ENCODE measurements at places on chromosomes 6 and 20.

DNA sequence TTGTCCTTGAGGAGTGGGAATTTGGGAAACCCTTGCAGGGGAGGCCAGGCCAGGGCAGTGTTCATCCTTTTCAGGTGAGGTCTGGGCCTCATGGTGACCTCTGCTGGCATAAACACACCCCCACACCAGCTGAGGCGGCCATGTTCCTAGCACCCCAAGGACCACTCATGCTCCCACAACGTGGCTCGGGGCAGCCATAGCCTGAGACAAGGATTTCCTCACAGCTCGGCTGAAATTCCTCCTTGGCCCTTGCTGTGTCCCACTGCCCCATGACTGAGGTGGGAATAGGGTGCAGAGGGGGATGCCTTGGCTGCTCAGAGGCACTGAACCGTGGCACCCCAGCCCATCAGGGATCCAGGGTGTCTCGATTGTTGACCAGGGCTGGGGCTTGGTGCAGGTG is 27.3 kb upstream of the SPDEF start:
- no peaks in the 10 kb centered on the region for H3K36me3 ChIP-seq
- no peak overlapping the region for H3K27ac ChIP-seq
- no peak overlapping the region for H3K4me3 ChIP-seq

DNA sequence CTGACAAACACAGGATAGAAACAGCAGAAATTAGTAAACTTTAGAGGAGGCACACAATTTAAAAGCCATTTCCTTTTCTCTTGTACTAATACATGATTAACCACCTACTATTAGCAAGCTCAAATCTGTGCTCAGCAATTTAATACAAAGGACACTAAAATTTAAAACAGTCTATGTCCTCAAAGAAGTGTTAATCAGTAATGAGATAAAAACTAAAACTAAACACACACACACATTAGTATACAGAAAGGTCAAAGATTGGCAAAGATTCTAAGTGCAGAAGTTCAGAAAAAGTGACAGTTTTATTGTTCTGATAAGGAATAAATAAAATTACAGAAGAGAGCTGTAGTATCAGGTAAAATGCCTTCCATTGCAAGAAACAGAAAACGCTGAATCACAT is 73.9 kb upstream of the RUNX2 start:
- H3K4me3 ChIP-seq: no peak overlapping the region
- H3K4me1 ChIP-seq: peaks cover 27% of the 10 kb centered on the region
- DNase-seq: no peak

GRCh38 chr6:28808383-28808782 is 115.4 kb downstream of the TRIM27 start:
- peak overlapping the region; percentile 35 for H3K4me3 ChIP-seq
- H3K27me3 ChIP-seq: peaks cover 74% of the 10 kb centered on the region
- peaks cover 9% of the 10 kb centered on the region for H3K4me1 ChIP-seq
- peaks cover 15% of the 10 kb centered on the region for H3K36me3 ChIP-seq
- no peak for DNase-seq
- H3K27ac ChIP-seq: no peak overlapping the region

GRCh38 chr20:53352727-53353440 is 240.8 kb downstream of the ZNF217 start:
- peaks cover under 1% of the 10 kb centered on the region for H3K27me3 ChIP-seq
- no peaks in the 10 kb centered on the region for H3K36me3 ChIP-seq
- no peak overlapping the region for H3K4me3 ChIP-seq
- H3K4me1 ChIP-seq: peaks cover 4% of the 10 kb centered on the region
- H3K27ac ChIP-seq: no peak overlapping the region
- no peak for DNase-seq

- no peak overlapping the region for H3K4me3 ChIP-seq
- no peaks in the 10 kb centered on the region for H3K4me1 ChIP-seq
- H3K27ac ChIP-seq: no peak overlapping the region
- H3K27me3 ChIP-seq: no peaks in the 10 kb centered on the region
- no peak for DNase-seq
- H3K36me3 ChIP-seq: no peaks in the 10 kb centered on the region
Measured at GRCh38 chr6:168670401-168670985, 229.5 kb downstream of the SMOC2 start.

DNA sequence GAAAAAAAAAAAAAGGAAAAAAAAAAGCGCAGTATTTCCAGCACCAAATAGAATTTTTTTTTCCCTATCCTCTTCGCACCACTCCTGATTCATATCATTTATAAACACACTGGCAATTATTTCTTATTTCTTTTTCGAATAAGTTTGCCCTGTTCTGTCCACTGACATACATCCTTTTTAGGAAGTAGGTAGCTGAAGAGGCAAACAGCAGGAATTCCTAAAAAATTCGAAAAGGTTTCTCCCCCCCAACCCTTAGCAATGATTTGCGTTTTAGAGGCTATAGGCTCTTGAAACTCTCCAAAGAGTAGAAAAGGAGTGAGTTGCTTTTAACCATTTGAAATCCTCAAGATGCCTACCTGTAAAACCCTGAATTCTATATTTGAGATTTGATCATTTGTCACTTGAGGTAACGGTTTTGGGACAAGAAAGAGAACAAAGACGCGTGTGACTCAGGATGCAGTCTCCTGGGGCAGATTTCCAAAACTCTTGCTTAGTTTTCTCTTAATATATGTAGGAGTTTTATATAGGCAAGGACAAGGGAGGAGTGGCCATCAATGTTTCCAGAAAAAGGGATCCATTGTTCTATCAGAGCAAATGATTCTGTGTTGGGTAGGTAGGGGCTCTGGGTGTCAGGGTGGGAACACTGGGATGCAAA is 531 bp upstream of the CCN2 start:
- no peak overlapping the region for H3K27ac ChIP-seq
- DNase-seq: no peak
- H3K36me3 ChIP-seq: no peaks in the 10 kb centered on the region

GRCh38 chr20:63411151-63411897 is 50.2 kb upstream of the CHRNA4 start:
- peaks cover 2% of the 10 kb centered on the region for H3K27me3 ChIP-seq
- no peak for DNase-seq
- no peak overlapping the region for H3K4me3 ChIP-seq
- H3K36me3 ChIP-seq: no peaks in the 10 kb centered on the region
- no peak overlapping the region for H3K27ac ChIP-seq
- peaks cover 3% of the 10 kb centered on the region for H3K4me1 ChIP-seq

GRCh38 chr20:2208897-2209296 is 86.9 kb upstream of the TGM3 start:
- H3K4me3 ChIP-seq: no peak overlapping the region
- peaks cover 8% of the 10 kb centered on the region for H3K4me1 ChIP-seq
- no peaks in the 10 kb centered on the region for H3K36me3 ChIP-seq
- no peak overlapping the region for H3K27ac ChIP-seq
- peaks cover 18% of the 10 kb centered on the region for H3K27me3 ChIP-seq

- H3K4me3 ChIP-seq: no peak overlapping the region
- no peaks in the 10 kb centered on the region for H3K36me3 ChIP-seq
- H3K4me1 ChIP-seq: peaks cover 9% of the 10 kb centered on the region
- H3K27me3 ChIP-seq: no peaks in the 10 kb centered on the region
- no peak overlapping the region for H3K27ac ChIP-seq
- no peak for DNase-seq
Measured at GRCh38 chr6:89260832-89261231, 43.7 kb upstream of the GABRR1 start.

- DNase-seq: no peak
- H3K4me3 ChIP-seq: no peak overlapping the region
- H3K27ac ChIP-seq: no peak overlapping the region
- no peaks in the 10 kb centered on the region for H3K4me1 ChIP-seq
Measured at GRCh38 chr20:35369804-35370203, 42.0 kb downstream of the UQCC1 start.

DNA sequence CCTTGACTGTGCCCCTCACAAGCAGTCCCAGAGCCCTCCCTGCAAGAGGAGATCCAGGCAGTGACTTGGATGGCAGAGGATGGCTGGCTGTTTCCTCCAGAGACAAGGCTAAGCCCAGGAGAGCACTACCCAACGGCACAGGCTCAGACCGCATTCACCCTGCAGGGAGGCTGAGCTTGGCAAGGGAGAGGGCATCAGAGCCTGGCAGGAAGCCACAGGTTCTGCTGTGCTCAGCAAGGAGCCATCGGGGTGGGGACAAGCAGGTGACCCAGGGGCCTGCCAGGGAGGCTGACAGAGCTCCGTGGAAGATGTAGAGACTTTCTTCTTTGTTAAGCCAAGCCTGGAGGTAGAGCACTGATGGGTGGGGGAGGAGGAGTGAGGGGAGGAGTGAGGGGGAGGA is 159.2 kb upstream of the CST7 start:
- no peaks in the 10 kb centered on the region for H3K36me3 ChIP-seq
- no peaks in the 10 kb centered on the region for H3K27me3 ChIP-seq
- no peaks in the 10 kb centered on the region for H3K4me1 ChIP-seq
- no peak overlapping the region for H3K27ac ChIP-seq
- no peak for DNase-seq

GRCh38 chr6:6003621-6004366 is 2.9 kb downstream of the NRN1 start:
- H3K4me1 ChIP-seq: peaks cover 66% of the 10 kb centered on the region
- peak; percentile 48 for DNase-seq
- H3K27me3 ChIP-seq: peaks cover 87% of the 10 kb centered on the region
- peak overlapping the region; percentile 70 for H3K4me3 ChIP-seq
- H3K27ac ChIP-seq: no peak overlapping the region

- H3K36me3 ChIP-seq: no peaks in the 10 kb centered on the region
- H3K4me3 ChIP-seq: no peak overlapping the region
- no peaks in the 10 kb centered on the region for H3K27me3 ChIP-seq
Measured at GRCh38 chr20:15236812-15237211, 899.4 kb upstream of the FLRT3 start.

GRCh38 chr6:6645261-6645917 is 56.9 kb downstream of the LY86 start:
- DNase-seq: no peak
- no peaks in the 10 kb centered on the region for H3K36me3 ChIP-seq
- no peaks in the 10 kb centered on the region for H3K27me3 ChIP-seq
- peaks cover 14% of the 10 kb centered on the region for H3K4me1 ChIP-seq
- no peak overlapping the region for H3K27ac ChIP-seq

DNA sequence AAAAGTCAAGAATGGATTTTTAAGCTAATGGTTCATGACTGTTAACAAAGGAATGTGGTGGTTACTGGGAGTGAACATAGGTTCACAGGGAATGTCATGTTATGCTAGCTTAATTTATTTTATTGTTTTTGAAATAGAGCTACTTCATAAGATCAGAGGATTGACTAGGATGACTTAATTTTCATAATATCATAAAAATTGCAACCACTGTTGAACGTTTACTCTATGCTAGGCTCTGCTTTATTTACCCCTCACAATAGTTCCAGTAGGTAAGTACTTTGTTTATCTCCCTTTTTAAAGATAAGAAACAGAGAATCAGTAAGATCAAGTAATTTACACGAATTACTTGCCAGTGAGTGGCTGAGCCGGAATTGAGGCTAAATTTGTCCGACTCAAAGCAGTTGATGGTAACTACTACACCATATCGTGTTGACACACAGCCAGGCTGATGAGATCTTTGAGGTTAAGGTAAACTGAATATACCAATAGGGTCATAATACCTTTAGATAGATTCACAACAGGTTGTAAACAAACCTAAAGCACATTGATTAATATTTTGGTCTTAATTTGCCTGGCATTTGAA is 194.6 kb upstream of the CITED2 start:
- no peaks in the 10 kb centered on the region for H3K27me3 ChIP-seq
- DNase-seq: no peak
- H3K27ac ChIP-seq: no peak overlapping the region
- no peaks in the 10 kb centered on the region for H3K36me3 ChIP-seq
- H3K4me3 ChIP-seq: no peak overlapping the region
- peaks cover 4% of the 10 kb centered on the region for H3K4me1 ChIP-seq

GRCh38 chr6:33144373-33144772 is 47.9 kb downstream of the COL11A2 start:
- no peak for DNase-seq
- H3K4me3 ChIP-seq: no peak overlapping the region
- H3K36me3 ChIP-seq: no peaks in the 10 kb centered on the region

GRCh38 chr6:105990151-105990550 is 96.0 kb upstream of the PRDM1 start:
- H3K27ac ChIP-seq: no peak overlapping the region
- H3K4me1 ChIP-seq: peaks cover 18% of the 10 kb centered on the region
- no peak for DNase-seq

GRCh38 chr6:1423578-1423977 is 34.2 kb downstream of the FOXF2 start:
- H3K27ac ChIP-seq: no peak overlapping the region
- H3K4me3 ChIP-seq: no peak overlapping the region
- H3K27me3 ChIP-seq: peaks cover 20% of the 10 kb centered on the region
- H3K36me3 ChIP-seq: no peaks in the 10 kb centered on the region
- peaks cover 3% of the 10 kb centered on the region for H3K4me1 ChIP-seq

GRCh38 chr6:136403110-136403980 is 113.7 kb upstream of the BCLAF1 start:
- H3K36me3 ChIP-seq: no peaks in the 10 kb centered on the region
- no peaks in the 10 kb centered on the region for H3K4me1 ChIP-seq
- H3K27me3 ChIP-seq: peaks cover 6% of the 10 kb centered on the region
- no peak overlapping the region for H3K4me3 ChIP-seq
- DNase-seq: no peak
- no peak overlapping the region for H3K27ac ChIP-seq

GRCh38 chr6:128327890-128328289 is 192.5 kb downstream of the PTPRK start:
- no peaks in the 10 kb centered on the region for H3K4me1 ChIP-seq
- H3K36me3 ChIP-seq: no peaks in the 10 kb centered on the region
- H3K27ac ChIP-seq: no peak overlapping the region
- H3K27me3 ChIP-seq: no peaks in the 10 kb centered on the region

DNA sequence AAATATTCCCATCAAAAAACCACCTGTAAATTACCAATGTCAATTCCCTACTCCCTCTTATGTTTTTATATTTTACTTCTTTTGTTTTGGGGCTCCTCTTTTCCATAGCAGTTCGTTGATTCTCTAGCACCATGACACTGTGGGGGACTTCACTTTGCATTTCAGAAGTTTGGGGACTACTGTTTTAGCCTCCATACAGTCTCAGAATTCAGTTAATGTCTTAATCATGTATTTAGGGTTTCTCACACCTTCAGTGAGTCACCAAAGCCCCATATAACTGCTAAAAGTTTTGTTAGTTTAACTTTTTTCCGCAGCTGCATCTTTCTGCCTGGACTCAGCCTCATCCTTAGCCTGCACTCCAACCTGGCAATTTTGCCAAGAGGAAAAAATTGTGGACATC is 20.7 kb upstream of the AIG1 start:
- no peak for DNase-seq
- peaks cover 12% of the 10 kb centered on the region for H3K4me1 ChIP-seq
- H3K27me3 ChIP-seq: peaks cover 15% of the 10 kb centered on the region
- no peak overlapping the region for H3K27ac ChIP-seq
- H3K4me3 ChIP-seq: no peak overlapping the region
- H3K36me3 ChIP-seq: no peaks in the 10 kb centered on the region
